ENCODE measurements at places on chromosomes 6 and 20. TPM values are rescaled to one million over a fixed set of nuclear protein-coding genes. Genes with fewer than 3 reads are reported as not detected.

Gene MCHR2
- total RNA-seq, result not detected

Gene AIF1
- not detected for total RNA-seq

Gene PROKR2
- total RNA-seq, result not detected

Gene FIG4
- 8.7 TPM for total RNA-seq

Gene TREML1
- total RNA-seq, result not detected

Gene HDGFL1
- total RNA-seq, result not detected

Gene FRMD1
- not detected for total RNA-seq

Gene HTR1E
- not detected for total RNA-seq

Gene YWHAB
- total RNA-seq, result 82.3 TPM

Gene NKAIN4
- not detected for total RNA-seq

Gene DNMT3B
- total RNA-seq, result 1.2 TPM

Gene MROH8
- 4.0 TPM for total RNA-seq

Gene DDAH2
- 85.8 TPM for total RNA-seq

GRCh38 chr6:111789598-111789997, 83.7 kb downstream of the FYN start:
- DNase-seq, result peak; percentile 75

DNA sequence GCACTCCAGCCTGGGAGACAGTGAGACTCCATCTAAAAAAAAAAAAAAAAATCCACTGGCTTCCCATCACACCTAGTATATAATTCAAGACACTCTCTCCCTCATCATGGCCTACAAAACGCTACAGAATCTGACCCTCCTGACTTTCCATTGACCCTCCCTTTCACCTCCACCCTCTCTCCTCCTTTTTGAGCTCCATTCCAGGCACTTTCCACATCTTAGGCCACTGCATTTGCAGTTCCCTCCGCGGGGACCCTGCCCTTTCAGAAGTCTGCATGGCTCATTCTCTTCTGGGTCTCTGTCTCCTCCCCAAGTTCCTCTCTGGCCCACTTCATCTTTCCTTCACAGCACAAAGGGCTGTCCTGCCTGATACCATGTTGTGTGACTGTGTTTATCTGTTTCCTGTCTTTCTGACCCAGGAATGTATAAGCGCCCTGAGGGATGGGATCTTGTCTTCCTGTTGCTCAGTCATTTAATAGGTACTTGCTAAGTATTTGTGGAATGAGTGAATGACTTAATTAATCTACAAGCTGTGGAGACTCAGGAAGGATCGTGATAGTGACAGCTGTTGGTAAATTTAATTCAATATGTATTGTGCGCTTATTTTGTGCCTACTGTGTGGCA, 35.2 kb downstream of the NCR2 start:
- DNase-seq, result no peak

DNA sequence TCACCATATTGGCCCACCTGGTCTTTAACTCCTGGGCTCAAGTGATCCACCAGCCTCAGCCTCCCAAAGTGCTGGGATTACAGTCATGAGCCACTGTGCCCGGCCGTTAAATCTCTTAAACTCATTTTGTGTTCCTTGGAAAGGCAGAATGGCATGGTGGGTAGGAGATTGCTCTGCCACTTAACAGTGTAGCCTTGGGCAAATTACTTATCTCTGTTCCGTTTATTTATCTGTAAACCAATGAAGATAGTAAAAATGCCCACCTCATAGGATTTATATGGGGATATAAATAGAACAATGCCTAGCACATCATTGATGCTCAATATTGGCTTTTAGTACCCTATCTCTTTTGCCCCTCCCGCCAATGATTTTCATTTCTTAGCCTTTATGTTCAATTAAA, 7.2 kb upstream of the PIM1 start:
- DNase-seq, result no peak

GRCh38 chr20:8662433-8662954, 406.4 kb upstream of the PLCB4 start:
- no peak for DNase-seq

DNA sequence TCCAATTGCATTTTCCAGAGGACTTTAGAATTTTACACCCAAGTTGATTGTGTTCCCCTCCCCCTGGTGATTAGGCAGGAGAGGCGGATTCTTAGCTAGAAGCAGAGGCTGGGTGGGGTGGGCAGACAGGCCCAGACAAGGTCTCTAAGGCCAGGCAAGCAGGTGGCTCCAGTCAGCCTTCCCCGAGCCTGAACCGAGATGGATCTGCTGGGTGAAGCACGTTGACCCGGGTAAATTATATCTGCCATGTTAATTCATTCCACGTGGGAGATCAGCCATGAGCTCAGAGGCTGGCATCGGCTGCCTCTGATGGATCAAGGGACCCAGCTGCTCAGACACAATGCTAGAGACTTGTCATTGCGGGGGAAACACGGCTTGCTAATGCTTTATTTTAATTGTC, 159.5 kb upstream of the MAFB start:
- no peak for DNase-seq

DNA sequence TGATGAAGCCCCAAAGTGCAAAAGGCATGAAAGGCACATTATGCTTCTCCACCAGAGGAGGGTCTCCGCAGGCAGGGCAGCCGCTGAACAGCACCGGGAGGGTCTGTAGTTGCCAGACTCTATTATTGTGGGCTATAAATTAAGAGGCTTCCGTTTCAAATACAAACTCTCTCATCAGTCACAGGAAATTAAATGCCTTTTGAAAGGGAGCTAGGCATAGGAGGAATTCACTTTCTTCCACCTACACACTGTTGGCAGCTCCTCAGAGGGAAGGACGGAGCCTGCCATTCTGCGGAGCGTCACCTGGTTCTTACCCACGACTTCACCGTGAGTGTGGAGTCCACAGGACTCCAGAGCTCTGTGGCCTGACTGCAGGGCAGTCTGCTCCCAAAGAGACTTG, 140.8 kb upstream of the AGPAT4 start:
- DNase-seq, result no peak

DNA sequence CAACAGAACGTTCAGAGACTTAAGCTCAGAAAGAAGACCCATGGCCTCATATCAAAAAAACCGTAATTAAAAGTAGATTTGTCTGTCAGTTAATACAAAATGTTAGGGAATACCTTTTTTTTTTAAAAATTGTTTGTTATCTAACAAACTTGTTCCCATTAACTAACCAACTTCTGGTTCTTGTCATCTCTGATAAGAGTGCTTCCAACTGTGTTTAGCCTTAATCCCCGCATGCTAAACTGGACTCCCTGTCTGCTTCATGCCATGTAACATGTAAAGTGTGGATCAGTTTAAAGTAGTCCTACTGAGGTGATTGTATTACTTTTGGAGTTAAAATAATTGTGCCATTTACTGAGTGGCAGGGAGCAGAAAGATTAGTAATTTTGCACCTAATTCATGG, 6.3 kb downstream of the JARID2 start:
- no peak for DNase-seq

DNA sequence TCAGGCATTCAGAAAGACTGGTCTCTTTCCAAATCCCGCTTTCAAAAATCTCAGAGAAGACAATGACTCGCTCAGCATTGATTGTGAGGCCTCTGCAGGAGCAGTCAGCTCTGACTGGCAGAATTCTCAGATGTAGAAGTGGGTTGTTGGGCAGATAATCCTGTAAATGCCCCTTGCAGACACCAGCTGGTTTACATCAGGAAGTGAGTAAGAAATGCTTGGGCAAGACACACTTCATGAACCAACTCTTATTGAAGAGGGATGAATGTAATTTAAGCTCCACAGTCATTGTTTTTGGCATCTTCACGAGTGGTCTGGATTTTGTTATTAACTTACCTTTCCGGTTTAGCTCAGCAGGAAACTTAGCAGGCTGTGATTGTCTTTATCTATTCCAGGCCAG, 166.6 kb downstream of the PLCB4 start:
- peak; percentile 67 for DNase-seq

- no peak for DNase-seq
These were observed 8.7 kb upstream of the DSP start for GRCh38 chr6:7532821-7533220.

DNA sequence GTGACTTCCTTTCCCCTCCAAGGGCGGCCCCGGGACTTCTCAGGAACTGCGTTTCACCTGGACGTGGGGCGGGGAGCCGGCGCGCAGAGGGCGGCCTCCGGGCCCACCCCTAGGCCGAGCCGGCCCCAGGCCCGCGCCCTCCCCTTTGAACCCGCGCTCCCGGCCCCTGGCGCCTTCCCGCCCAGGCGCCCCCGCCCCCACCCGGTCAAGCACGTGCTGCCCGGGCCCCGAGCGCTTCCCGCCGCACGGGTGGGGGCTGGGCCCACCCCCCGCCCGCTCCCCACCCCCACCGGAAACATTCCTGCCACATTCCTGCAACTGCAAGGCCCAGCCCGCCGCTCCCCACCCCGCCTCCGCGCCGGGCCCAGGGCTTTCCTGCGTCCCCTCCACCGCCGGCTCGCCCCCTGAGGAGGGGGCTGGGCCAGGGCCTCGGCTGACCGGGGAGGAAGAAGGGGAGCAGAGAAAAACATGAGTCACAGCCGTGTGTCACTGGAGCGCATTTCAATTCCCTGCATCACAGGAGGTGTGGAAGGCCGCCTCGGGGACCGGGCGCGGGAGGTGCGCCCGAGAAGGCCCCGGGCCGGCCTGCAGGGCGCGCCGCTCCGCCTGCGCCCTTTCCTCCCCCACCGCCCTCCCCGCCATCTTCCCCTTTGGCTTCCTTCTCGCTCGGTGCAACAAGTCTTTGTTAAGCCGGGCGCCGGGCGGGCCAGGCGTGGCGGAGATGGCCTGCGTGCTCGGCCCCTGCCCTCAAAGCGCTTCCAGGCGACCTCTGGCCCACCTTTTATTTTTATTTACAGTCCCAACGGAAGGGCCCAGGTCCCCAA, 1.2 kb upstream of the HMGA1 start:
- no peak for DNase-seq

GRCh38 chr20:7195704-7196103, 428.2 kb downstream of the BMP2 start:
- DNase-seq, result no peak

GRCh38 chr6:169424149-169424804, 170.6 kb upstream of the THBS2 start:
- DNase-seq, result no peak

GRCh38 chr6:165684333-165684732, 21.3 kb upstream of the PDE10A start:
- DNase-seq, result no peak

- no peak for DNase-seq
These were observed 309.3 kb upstream of the CDYL start for GRCh38 chr6:4466769-4467480.

DNA sequence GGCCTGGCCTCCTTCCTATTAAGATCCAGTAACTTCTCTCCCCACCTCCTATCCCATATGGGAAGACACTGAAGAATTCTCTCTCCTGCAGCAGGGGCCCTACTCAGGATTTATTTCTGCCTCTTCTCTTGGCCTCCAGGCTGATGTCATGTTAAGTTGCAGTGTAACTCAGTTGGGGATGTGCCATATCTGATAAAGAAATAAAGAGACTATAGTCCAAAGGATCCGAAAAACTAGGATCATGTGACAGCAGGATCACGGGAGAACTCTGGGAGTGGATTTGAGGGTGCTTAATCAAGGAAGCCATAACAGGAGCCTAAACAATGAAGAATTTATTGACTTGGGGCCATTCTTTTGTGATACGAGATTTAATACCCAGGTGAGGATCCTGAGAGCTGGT, 38.5 kb upstream of the TGM6 start:
- no peak for DNase-seq

GRCh38 chr20:39800111-39800510, 838.0 kb downstream of the DHX35 start:
- DNase-seq, result peak; percentile 19

DNA sequence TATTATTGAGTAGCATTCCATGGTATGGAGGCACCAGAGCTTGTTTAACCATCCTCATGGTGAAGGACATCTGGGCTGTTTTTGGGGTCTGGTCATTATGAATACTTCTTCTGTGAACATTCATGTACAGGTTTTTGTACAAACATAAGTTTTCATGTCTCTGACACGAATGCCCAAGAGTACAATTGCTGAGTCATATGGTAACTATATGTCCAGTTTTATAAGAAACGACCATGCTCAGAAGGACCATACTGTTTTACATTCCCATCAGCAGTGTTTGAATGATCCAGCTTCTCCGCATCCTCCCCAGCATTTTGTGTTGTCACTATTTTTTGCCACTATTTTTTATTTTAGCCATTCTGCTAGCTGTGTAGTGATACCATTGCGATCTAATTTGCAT, 188.6 kb downstream of the KHDC1L start:
- DNase-seq, result no peak

DNA sequence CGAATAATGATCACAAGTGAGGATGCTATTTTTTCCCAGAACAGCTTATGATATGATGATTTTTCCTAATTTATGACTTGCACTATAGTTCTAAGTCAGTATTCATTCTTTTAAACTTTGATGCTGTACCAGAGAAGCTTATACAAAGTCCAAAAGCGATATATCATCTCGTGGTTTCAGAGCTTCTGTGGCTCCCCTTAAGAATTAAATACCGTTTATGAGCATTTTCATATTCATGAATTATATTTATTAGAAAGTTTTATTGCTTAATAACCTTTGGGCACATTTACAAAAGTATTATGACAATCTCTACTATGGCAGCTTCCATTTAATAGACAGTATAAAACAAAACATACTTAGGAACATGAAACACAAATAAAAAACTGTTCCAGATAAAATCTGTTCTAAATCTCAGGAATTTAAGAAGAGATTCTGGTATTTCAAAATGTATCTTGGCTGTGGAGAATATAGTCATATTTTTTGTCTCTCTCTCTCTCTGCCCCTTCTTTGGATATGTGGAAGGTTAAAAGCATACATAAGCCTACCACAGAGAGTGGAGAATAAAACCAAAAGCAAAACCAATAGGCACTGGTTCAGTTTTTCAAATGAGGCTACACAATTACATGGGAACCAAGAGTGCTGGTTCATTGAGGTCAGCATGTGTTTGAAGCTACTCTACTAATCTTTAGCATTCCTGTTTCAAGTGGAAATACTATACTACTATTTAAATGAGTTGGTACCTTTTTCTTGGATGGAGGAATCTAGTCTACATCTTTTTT, 884.5 kb upstream of the GJE1 start:
- no peak for DNase-seq

GRCh38 chr6:145963216-145964068, 716 bp downstream of the SHPRH start:
- peak; percentile 49 for DNase-seq

GRCh38 chr6:141321493-141322347, 811.0 kb upstream of the GJE1 start:
- DNase-seq, result peak; percentile 13

- peak; percentile 67 for DNase-seq
These were observed at the start of gene ADGRB3 for GRCh38 chr6:68634726-68635411. ADGRB3 (plus strand) TSS chr6:68635282; CDS start chr6:68638676, 3,394 bp downstream.

GRCh38 chr6:32154514-32155161, 697 bp downstream of the PPT2 start:
- peak; percentile 67 for DNase-seq

DNA sequence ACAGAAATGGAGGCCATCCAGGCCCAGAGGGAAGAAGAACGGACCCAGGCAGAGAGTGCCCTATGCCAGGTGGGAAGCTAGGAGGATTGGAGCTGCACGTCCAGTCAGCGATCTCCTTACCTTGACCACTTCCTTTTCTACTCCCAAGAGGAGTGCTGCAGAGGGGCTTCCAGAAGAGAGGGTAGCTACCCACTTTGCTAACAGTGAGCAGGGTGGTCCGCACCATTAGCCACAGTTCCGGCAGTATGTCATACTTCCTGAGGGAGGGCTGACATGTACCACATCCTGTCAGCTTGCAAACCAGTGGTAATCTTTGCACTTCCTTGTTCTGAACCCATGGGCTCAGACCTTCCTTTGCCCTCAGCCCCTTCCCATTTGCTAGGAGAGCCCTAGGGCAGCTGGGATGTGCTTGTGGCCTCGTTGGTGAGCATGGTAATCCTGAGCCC, 35.4 kb downstream of the CEP250 start:
- DNase-seq, result no peak

- no peak for DNase-seq
These were observed 756.5 kb upstream of the DEFB115 start for GRCh38 chr20:30500829-30501440.
